ENCODE measurements at places on chromosomes 5 and 9.

- DNase-seq = no peak
Observed at GRCh38 chr5:108430931-108431608, 49.2 kb upstream of the FBXL17 start.

GRCh38 chr9:125970340-125970739, 223.2 kb downstream of the PBX3 start:
- no peak for DNase-seq

GRCh38 chr9:69871118-69871834, 50.7 kb downstream of the CFAP95 start:
- DNase-seq = no peak

DNA sequence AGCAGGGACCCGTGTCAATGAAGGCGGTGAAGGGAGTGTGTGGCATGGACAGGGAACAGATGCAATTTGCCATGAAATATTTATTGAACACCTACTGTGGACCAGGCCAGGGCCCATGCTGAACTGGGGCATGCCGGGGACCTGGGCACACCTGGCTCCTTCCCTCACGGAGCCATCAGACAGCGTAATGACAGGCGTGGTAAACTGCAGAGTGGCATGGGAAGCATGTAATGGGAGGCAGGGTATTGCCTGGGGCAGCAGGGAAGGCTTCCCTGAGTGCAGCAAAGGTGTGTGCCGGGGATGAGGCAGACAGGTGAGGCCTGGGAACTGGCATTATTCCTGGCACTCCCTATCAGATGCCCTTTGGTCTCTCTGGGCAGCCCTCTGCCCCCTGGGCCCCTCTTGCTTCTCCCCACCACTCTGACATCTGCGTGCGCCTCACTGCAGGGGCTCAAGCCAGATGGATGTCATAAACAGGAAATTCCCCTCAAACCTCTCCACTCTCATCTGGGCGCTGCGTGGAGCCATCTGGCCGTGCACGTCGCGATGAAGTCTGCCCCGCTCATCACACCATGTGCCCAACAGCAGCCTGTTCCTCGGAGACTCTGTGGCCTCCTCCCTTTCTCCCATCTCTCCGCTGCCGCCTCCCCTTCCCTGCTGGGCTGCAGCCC, 67.6 kb downstream of the HMCN2 start:
- DNase-seq = no peak

DNA sequence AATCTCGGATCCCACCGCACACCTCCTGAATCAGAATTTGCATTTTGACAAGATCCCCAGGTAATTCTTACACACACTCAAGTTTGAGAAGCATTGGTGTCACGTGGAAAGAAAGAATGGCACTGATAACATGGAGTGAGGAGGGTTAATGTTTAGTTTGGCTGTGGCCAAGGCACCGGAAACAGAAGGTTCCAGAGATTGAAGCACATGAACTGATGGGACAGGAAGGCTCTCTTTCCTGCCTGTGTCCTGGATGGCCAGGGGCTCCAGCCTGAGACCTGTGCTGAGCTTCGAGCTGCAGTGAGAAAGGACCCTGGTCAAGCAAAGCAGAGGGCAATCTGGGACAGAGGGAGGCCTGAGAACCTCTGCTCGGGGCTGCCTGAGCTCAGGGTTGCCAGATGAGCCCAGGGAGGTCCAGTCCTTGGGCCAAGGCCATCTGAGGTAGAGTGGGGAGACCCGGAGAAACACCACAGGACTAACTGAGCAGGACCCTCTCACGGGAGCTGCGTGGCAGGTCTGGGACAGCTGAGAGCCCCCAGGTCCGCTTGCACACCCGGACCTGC, 27.3 kb downstream of the AFAP1L1 start:
- no peak for DNase-seq

GRCh38 chr9:116411506-116411905, 257.9 kb downstream of the PAPPA start:
- DNase-seq = no peak

GRCh38 chr5:14364096-14364495, 217.5 kb upstream of the OTULINL start:
- DNase-seq = no peak

DNA sequence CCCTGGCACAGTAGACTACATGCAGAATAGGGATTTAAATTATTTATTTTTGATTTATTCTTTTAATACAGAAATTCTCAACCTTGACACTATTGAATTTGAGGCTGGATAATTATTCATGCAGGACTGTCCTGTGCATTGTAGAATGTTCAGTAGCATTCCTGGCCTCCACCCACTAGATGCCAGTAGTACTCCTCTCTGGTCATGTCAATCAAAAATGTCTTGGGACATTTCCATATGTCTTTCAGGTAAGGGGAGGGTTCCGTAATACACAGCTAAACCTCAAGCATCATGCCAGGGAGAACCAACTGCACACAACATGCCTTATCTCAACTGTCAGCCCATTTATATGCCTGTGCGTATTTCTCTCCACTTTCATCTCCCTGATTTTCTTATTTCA, 231.8 kb downstream of the BRINP1 start:
- DNase-seq = no peak

- no peak for DNase-seq
Observed at GRCh38 chr5:92990771-92991170, 590.2 kb downstream of the NR2F1-AS1 start.

- no peak for DNase-seq
Observed at GRCh38 chr9:125472926-125473701, 211.5 kb downstream of the GAPVD1 start.

- no peak for DNase-seq
Observed at GRCh38 chr5:159759791-159760290, 156.4 kb upstream of the ADRA1B start.

DNA sequence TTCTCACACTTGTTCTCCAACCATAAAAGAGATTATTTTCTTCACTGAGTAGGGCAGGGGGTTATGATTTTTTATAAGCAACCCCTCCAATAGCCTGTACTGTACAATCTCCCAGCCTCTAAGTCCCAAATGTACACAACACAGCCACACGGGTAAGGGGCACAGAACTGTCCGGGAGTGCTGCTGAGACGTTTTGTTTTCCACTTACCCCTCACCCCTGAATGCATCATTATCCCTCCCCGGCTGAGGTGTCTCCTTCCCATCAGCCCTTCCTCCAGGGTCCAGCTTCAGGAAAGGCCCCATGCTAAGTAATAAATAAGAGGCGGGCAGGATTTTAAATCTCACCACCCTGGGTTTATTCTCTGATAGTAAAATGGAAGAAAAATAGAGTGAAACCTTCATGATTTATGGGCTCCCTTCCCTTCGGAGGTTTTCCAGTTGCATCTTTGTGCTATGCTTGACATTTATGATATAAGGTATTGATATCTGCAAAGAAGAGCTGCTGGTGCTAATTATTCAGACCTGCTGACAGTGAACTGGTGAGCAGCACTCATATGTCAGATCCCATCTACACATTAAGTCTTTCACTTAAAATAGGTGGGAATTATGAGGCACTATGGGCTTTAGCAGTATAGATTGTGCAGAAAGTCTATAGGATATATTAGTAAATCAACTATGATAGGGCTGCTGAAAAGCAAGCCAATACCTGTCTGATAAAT, 67.2 kb upstream of the MEGF10 start:
- DNase-seq = no peak
